Smooth muscle cell of the brain vasculature (primary cell): ENCODE measurements at places on chromosomes 2 and 18.

GRCh38 chr2:100577777-100578176 lies 15.0 kb downstream of the PDCL3 start:
- DNase-seq, result no peak

DNA sequence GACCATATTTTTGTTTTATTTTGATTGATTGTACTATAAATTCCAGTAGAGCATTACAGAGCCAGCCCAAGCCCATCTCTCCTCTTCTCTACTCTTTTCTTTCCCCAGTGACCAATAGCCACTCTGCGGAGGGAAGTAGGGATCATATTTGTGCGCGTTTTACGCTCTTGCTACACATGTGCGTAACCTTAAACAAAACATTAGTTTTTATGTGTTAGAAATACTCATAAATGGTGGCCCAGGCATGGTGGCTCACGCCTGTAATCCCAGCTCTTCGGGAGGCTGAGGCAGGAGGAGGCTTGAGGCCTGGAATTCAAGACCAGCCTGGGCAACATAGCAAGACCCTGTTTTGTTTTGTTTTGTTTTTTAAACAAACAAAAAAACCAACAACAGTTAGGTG lies 31.3 kb downstream of the HPCAL1 start:
- no peak for DNase-seq

- DNase-seq, result no peak
Observed at GRCh38 chr2:218547511-218547910, 20.6 kb downstream of the USP37 start.

GRCh38 chr2:231374771-231375170 lies 20.7 kb upstream of the B3GNT7 start:
- DNase-seq, result no peak

DNA sequence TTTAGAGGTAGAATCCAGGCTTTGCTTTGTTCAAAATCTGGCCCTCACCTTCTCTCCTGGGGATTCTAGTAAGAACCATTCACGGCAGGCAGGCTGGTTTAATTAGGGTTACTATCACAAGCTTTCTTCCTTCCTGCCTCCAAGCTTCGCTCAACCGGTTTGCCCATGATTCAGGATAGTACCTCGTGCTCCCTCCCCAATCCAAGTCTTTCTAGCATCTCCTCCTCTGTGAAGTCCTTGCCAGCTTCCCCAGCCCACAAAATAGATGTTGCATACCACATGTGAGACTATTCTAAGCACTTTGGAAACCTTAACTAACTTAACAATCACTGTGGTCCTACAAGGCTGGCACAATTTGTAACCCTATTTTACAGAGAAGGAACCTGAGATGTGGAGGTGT lies 135.1 kb downstream of the SOCS6 start:
- no peak for DNase-seq

DNA sequence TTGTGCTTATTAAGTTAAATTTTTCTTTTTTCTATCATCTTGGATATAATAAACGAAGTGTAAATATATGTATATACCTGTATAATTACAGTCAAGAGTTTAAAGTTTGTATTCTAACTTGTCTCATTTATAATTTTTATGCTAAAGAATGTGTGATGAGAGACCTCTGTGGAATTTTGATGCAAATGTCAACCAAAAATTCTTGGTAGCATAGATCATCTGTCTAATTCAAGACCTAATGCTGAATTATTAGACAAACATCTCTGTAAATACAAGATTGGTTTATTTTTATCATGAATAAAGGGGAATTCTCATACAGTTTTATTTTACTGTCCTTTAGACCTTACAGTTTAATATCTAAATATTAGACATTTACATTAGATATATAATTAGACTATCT lies 149.2 kb upstream of the VWC2L start:
- DNase-seq, result no peak

DNA sequence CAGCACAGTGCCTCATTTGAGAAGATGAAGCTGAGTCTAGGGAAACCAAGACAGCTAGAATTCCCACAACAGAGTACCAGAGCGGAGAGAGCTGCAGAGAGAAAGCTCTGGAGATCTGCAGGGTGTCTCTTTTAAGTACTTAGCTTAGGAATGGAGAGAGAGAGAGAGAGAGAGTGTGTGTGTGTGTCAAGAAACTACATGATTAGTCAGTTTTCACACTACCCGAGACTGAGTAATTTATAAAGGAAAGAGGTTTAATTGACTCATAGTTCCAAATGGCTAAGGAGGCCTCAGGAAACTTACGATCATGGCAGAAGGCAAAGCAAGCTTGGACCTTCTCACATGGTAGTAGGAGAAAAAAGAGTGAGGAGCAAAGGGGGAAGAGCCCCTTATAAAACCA lies 64.0 kb downstream of the HIBCH start:
- DNase-seq, result no peak

GRCh38 chr18:58076052-58076451 lies 32.0 kb downstream of the NEDD4L start:
- DNase-seq, result no peak

DNA sequence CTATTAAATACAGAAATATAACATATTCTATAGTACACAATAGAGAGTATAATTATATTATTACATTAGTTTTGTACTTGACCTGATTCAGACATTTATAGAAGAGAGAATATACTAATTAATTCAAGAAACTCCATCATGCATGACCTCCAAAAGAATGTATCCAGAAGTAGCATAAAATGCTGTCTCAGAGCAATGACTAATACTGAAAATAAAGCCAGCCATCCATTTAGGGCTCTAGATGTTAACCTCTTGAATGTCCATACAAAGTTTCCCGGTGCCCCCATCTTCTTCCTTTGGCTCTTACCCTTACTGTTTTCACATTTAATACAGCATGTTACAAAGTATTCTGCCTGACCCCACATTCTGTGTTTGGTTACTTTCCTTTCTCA lies 102.0 kb downstream of the ARHGAP15 start:
- no peak for DNase-seq

- DNase-seq, result no peak
Observed at GRCh38 chr2:33214436-33214835, 262.0 kb upstream of the RASGRP3 start.

GRCh38 chr2:223952280-223952968 lies 4.8 kb upstream of the MRPL44 start:
- no peak for DNase-seq

DNA sequence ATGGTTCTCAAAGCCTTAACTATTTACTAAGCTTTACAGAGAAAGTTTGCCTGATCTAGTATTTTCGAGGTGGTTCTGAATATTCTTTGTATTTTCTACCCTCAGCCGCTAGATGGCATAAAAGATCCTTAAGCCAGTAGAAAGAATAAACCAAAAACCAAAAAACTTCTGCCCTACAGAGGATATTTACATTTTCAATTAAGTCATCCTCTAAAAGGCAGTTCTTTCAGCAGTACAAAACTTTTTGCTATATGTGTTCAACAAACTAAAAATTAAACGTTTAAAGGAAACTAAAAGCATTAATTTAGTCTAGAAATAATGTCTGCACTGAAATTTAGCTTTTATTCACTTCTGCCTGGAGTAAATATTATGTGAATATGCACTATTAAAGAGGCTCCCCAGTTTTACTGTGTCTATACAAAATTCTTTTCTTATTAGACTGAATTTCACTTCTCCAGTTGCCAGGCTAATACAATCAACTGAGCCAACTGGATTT lies 297.5 kb downstream of the PIEZO2 start:
- peak; percentile 29 for DNase-seq

- no peak for DNase-seq
Observed at GRCh38 chr2:217316743-217317142, 456.9 kb upstream of the TNP1 start.

DNA sequence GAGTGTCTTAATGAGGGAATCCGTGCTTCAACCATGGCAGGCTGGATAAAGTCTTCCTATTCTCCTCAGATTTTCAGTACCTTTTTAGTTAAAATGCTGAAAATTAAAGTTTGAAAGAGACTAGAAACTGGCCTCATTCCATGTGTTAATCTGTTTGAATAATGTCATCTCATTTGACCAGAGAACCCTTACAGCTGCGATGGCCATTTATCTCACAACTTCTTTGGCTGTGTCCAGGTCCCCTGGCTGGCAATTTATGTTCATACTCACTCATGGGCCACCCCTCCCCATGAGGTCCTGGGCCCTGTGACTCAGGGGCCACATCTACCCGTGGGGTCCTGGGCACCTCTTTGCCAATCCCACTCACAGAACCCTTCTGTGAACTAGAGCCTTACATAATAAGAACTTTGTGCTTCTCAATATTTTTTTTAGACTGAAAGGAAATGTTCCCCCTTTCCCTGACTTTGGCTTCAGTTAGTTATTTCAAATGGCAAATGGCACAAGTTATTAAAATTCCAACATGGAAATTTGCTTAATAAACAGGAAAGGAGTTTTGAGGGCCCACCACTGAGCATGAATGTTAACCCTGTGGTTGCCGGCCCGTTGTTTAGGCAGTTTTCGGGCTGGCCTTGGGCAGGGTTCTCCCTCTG lies 134.6 kb downstream of the UXS1 start:
- no peak for DNase-seq

GRCh38 chr2:225025917-225026571 lies 16.2 kb downstream of the DOCK10 start:
- peak; percentile 62 for DNase-seq

GRCh38 chr2:85843543-85843942 lies 45.2 kb downstream of the ST3GAL5 start:
- DNase-seq, result no peak

DNA sequence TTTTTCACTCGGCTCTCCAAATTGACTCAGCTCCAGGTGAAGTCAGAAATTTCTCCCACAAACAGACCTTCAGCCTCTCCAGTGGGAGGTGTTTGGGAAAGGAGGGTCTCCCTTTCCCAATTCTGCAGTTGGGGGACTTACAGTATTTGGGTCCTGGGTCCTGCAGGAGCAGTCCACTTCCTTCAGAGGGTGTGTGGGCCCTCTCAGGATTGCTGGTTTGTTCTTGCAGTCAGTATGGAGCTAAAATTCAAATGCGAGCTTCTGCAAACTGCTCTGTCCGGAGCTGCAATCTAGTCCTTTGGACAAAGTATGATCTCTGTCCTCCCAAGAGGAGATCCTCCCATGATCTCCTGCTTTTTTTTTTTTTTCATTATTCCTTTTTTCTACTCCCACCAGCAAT lies 87.9 kb upstream of the MSTN start:
- DNase-seq, result no peak

- no peak for DNase-seq
Observed at GRCh38 chr2:74457549-74458131, 598 bp upstream of the WBP1 start.

GRCh38 chr18:24536326-24536725 lies 75.9 kb downstream of the HRH4 start:
- DNase-seq, result no peak

DNA sequence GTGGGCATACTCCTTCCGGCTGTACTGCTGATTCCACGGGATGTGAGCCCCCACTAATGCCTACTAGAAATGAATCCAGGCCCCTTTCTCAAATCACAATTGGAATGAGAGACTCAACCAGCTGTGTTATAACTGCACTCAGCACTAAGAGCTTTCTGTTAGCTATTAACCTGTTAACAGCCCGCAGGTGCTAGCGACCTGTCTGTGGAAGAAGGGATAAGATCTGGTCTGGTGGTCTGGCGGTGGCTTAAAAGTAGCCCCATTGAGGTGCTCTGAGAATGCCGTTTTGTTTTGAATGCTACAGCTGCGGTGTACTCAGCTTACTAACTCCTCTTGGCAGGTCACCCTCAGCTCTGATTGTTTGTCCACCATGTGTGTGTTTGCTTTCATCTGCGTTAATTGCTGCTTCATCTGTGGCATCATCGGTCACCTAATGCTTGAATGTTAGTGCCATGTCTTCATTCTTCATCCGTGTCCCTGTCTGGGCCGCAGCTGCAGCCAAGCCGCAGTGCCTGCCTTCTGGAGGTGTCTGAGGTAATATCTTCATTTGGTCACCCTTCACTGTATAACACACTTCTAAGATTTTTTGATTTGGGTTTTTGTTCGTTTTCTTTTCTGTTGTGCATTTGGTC lies 16.3 kb downstream of the RAB12 start:
- DNase-seq, result no peak

- no peak for DNase-seq
Observed at GRCh38 chr2:71781695-71782228, 328.4 kb downstream of the DYSF start.

GRCh38 chr2:99354070-99354469 lies 16.9 kb downstream of the EIF5B start:
- DNase-seq, result no peak

- no peak for DNase-seq
Observed at GRCh38 chr2:43560231-43560547, 35.6 kb downstream of the THADA start.

GRCh38 chr18:48663931-48664847 lies 125.4 kb downstream of the CTIF start:
- no peak for DNase-seq

DNA sequence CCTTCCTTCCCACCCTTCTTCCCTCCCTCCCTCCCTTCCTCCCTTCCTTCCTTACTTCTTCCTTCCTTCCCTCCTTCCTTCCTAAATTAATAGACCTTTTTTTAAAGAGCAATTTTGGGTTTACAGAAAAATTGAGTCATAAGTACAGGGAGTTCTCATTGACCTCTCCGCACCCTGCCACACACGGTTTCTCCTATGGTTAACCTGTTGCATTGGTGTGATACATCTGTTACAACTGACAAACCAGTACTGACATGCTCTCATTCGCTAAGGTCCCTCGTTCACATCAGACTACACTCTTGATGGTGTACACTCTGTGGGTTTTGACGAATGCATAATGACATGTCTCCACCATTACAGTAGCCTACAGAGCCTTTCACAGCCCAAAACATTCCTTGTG lies 11.6 kb upstream of the SDC1 start:
- no peak for DNase-seq

DNA sequence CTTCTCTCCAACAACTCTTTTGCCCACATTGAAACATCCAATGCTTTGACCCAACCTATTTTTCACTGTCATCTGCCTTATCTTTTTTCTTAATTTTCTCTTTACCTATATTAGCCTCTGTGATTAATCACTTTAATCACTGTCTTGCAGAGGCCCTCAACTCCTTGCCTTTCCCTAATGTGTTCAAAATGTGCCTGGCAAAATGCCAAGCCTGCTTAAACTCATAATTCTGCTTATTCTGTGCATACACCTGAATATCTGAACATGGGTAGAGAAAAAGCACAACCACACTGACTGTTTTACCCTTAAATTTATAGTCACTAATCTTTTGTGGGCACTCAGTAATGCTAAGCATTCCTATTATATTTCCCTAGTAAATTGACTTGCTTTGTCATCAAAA lies 63.0 kb upstream of the GALNT13 start:
- no peak for DNase-seq

GRCh38 chr18:25679491-25679890 lies 327.5 kb upstream of the ZNF521 start:
- DNase-seq, result no peak
